ENCODE measurements at places on chromosomes 4 and X.

GRCh38 chr4:153735906-153736461 is 23.8 kb downstream of the RNF175 start:
- no peak for DNase-seq

DNA sequence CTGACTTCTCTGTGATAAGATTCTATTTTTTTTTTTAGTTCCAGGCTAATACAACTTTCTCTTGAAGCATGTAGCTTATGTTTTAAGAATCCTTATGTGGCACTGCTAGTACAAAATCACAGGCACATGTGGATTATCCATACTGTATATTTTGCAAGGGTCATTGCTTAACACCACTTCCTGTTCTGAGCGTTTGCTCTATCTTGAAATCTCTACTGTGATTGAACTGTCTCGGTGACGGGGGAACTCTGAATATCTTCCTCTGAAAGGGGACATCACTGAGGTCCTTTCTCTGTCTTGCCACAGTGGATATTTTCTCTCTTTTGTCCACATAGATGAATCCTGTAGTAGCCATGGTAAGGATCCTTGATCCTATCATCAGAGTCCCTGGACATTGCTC is 2.1 kb upstream of the WFS1 start:
- no peak for DNase-seq

DNA sequence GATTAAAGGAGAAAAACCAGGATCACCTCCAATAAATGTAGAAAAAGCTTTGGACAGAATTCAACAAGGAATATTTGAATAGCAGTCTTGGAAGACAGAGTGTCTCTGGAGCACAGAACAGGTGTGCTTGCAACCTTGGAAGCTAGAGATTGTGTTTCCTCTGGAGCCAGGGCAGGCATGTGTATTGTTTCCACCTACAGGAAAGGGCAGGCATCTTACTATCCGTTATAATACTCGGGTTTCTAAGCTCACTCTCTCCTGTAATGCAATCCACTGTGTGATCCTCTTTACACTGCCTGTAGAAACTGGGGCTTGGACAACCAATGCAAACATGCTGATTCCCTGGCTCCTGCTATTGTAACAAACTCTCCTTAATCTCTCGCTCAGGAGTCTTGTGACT is 14.4 kb downstream of the CCDC110 start:
- no peak for DNase-seq

GRCh38 chrX:2514131-2514530 is 13.4 kb upstream of the DHRSX start:
- DNase-seq: no peak

DNA sequence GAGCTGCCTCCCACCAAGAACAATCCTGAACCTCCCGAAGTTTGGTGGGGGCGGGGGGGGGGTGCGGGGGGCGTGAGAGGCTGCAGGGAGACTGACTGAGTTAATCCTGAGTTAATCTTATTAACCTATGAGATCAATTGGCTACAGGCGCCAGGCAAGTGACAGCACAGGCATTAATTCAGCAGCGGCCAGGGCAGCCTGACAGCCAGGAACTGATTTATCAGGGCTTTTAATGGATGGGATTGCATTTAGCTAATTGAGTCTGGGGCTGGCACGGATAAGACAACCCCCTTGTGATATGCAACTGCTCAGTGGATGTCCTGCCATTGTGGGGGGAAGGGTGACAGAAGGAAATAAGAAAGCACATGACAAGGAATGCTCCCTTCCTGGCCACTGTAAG is 16.3 kb downstream of the RTL5 start:
- no peak for DNase-seq

DNA sequence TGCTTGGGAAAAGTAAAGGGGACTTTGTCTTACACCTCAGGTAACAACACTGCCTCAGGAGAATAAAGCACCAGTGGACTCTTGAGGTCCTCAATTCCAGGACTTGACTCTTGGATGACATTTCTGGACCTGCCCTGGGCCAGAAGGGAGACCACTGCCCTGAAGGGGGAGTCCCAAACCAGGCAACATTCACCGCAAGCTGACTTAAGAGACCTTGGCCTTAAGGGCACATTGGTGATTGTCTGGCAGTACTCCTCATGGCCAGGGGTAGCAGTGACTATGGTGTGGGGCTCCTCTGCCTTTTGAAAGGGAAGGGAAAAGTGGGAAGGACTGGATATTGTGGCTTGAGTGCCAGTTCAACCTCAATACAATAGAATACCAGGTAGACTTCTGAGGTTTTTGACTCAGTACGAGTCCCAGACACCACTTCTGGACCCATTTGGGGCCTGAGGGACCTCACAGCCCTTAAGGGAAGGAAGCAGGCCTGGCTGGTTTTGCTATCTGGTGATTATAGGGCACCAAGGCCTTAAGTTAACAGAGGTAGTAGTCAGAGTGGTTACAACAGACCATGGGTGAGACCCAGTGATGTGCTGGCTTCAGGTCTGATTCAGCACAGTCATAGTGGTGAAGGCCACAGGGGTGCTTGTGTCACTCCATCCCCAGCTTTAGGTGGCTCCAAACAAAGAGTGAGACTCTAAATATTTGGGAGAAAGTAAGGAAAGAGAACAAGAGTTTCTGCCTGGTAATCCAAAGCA is 121.2 kb upstream of the TET2 start:
- DNase-seq: no peak

GRCh38 chr4:116838609-116839008 is 246.8 kb downstream of the TRAM1L1 start:
- no peak for DNase-seq

DNA sequence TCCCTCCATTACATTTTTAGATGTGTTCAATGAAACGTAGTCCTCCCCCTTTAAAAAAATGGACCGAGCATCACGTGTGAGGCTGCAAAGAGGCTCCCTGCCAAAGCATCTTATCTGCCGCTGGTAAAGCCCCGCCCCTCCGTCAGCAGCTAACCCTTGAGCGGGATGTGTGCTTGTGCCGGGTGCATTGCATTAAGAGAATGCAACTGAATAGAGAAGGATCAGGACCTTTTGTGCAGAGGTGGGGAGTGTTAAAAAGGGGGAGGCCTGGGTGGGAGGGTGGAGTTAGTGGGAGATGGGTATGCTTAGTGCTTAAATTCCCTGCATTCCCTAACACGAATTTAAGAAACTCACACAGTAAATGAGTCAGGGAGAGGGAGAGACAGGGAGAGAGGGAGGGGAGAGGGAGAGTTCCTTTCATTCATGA is 66.0 kb downstream of the TBL1X start:
- peak; percentile 27 for DNase-seq

- DNase-seq: no peak
These were observed 444.3 kb upstream of the GRIA3 start for GRCh38 chrX:122739770-122740169.

- DNase-seq: no peak
These were observed 111.8 kb downstream of the EFNB1 start for GRCh38 chrX:68940601-68941000.

- DNase-seq: no peak
These were observed 292.4 kb upstream of the FAT1 start for GRCh38 chr4:187016101-187016500.

GRCh38 chr4:18733961-18734360 is 712.4 kb upstream of the LCORL start:
- no peak for DNase-seq

- no peak for DNase-seq
These were observed 139.5 kb downstream of the STIM2 start for GRCh38 chr4:27000122-27000521.

GRCh38 chr4:99720206-99720605 is 62.6 kb upstream of the C4orf54 start:
- no peak for DNase-seq

DNA sequence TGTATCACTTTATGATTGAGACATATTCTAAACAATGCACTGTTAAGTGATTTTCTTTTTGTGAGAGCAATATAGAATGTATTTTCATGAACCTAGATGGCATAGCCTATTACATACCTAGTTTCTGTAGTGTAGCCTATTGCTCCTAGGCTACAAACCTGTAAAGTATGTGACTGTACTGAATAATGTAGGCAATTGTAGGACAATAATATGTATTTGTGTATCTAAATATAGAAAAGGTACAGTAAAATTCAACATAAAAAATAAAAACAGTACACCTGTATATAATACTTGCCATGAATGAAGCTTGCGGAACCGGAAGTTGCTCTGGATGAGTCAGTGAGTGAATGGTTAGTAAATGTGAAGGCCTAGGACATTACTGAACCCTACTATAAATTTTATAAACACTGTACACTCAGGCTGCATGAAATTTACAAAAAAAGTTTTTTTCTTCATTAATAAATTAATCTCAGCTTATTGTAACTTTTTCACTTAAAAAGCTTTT is 106.7 kb downstream of the VSIG4 start:
- DNase-seq: no peak

GRCh38 chr4:10983268-10983667 is 298.7 kb upstream of the CLNK start:
- no peak for DNase-seq

DNA sequence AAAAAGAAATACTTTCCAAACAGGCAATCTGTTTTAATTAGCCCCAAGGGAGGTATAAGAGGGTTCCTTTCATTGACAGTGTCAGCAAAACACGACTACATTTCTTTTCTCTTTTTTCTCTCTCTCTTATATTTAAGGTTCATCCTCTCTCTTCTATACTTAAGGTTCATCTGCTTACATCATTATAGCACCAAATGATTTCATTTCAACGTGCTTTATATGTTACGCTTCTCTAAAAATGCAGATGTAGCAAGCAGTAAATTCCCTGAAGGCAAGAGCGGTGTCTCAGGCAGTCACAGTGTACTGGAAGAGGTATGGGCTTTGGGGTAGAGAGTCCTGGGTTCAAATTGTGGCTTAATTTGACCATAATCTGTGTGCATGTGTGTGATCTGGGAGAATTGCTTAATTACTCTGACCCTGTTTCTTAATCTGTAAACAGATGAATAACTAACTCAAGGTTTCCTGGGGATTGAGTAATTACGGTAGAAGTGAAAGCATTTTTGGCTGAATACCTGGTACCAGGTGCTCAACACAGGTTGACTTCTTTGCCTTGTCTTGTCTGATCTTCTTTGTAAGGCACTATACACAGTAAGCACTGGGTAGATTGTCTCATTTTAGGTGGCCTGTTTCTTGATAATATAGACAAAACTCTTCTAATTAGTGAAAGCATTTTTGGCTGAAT is 180.8 kb downstream of the SPRY1 start:
- DNase-seq: no peak

GRCh38 chrX:116267511-116268040 is 97.0 kb downstream of the AGTR2 start:
- DNase-seq: no peak

- no peak for DNase-seq
These were observed 107.9 kb downstream of the ABLIM2 start for GRCh38 chr4:8050555-8051206.

DNA sequence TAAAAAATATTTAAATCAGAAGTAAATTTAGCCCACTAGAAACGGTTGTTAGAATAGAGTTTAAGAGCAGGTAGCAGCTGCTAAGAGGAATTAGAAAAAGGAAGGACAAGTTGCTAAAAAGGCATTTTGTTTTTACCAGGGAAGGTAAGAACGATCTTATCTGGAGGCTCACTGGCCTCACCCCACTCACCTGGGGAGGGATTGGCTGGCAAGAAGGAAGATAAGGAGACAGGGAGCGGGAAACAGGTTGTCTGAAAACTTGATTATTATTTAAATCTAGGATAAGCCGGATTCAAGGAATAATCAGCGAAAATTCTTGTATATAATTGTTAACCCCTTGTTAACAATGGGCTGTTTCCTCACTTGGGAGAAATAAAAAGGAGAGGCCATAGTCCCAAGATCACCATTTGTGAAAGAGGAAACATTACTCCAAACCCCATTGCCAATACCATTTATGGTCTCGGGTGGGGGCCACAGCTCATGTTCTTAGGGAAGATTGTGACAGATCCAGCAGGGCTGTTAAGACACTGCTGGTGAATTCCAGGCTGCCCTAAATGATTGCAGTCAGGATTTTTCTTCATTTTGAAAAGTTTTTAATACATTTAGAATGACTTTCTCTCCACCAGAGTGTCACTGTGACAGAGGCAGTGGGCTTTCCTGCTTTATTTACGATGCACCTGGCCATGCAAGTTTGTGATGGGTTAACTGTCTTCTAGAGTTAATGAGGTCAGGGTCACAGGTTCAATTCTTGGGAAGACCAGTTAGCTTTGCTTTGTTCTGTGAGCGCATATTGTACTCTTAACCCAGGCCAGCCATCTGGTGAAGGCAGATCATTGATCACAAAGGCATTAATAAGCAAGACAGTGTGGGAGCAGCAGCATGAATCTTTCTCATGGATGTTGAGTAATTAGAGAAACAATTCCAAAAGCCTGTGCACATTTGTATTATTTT is 106.6 kb downstream of the CEP135 start:
- DNase-seq: no peak

DNA sequence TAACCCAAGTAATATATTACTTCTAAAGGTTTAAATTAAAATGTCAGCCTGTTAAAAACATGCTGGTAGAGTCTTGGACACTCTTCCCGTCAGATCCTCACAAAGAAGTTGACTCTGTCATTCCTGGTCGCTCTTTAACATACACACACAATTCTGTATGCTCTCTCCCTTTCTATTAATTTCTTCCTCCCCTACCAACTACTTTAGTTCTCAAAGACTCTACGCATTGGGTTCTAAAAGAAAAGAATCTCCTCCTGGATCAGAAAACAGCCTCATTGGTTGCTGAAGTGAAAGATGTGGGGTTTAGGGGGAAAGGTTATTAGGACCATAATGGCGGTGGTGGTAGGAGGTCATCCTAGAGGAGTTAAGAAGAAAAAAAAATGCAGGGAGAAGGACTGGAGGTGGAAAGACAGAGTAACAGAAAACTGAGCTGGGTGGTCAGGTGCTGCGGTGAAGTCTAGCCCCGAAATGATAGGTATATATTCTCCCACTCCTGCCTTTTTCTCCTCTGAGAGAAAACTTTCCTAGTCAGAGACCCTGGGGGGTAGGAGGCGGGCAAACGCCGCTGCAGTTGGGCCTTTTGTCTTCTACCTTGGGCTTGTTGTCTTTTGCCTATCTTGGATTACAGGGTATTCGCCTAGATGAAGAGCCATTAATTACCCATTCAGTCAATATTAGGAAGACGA is 5.2 kb upstream of the PITX2 start:
- DNase-seq: no peak

DNA sequence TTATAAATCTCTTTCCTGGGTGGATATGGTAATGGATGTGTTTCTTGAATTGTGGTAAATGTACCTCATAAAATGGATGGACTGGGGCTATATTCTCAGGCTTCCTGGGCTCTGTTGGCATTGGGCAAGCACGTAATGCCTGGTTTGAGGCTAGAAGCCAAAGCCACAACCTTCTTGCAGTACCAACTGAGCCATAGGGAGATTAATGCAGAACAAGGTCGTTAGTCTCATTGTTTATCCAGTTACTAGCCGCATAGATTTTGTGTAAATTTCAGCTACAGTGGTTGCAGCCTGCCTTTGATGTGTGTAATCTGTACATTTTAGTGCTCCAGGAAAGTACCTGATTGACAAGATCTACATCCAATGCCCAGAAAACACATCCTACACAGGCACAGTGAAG is 7.2 kb upstream of the LEF1 start:
- no peak for DNase-seq
